Activated T-cell treated with anti-CD3 and anti-CD28 coated beads, Interleukin-2, amount 50 U/mL, for 72 hours (primary cell): ENCODE measurements at places on chromosomes 3 and 15. TPM values are rescaled to one million over a fixed set of nuclear protein-coding genes. Genes with fewer than 3 reads are reported as not detected.
A peak's percentile ranks its signal among the peaks of the same experiment; 100 is the strongest.

GHSR gene
- not detected for total RNA-seq

IL17RB gene
- total RNA-seq: 2.1 TPM

GREM1 gene
- not detected for total RNA-seq

DNA sequence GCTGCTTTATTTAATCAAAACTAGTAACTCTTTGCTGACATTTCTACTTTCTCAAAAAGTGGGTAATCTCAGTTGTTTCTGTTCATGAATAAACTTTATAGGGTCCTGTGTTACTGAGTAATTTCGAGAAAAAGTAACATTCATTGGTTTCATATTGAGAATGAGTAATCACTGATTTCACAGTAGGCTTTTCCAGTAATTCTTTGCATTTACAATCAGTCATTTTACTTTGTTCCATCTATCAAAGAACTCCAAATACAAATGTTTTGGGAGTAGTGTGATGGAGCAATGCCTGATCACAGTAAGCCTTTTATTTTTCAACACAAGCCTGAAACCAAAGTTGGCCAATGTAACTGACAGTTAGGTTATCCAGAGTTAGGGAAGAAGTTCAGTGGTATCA, 353.6 kb downstream of the ULK4 start:
- DNase-seq: no peak
- peaks cover 14% of the 10 kb centered on the region for H3K4me1 ChIP-seq
- H3K27ac ChIP-seq: peak overlapping the region; percentile 85
- H3K27me3 ChIP-seq: peaks cover 5% of the 10 kb centered on the region

CHRM5 gene
- not detected for total RNA-seq

GRCh38 chr3:133295944-133296917, 103.6 kb upstream of the BFSP2 start:
- H3K4me3 ChIP-seq: no peak overlapping the region
- H3K4me1 ChIP-seq: peaks cover 9% of the 10 kb centered on the region
- H3K36me3 ChIP-seq: no peaks in the 10 kb centered on the region
- H3K27ac ChIP-seq: no peak overlapping the region
- DNase-seq: no peak
- H3K27me3 ChIP-seq: peaks cover 39% of the 10 kb centered on the region

- H3K27me3 ChIP-seq: no peaks in the 10 kb centered on the region
- H3K27ac ChIP-seq: no peak overlapping the region
- H3K4me1 ChIP-seq: peaks cover 24% of the 10 kb centered on the region
- no peaks in the 10 kb centered on the region for H3K36me3 ChIP-seq
- DNase-seq: no peak
These were observed 39.0 kb downstream of the GABPB1 start for GRCh38 chr15:50315814-50316630.

GRCh38 chr3:195859061-195859845, 47.5 kb upstream of the MUC4 start:
- no peak overlapping the region for H3K27ac ChIP-seq
- DNase-seq: peak; percentile 85
- H3K4me1 ChIP-seq: peaks cover 26% of the 10 kb centered on the region
- no peaks in the 10 kb centered on the region for H3K36me3 ChIP-seq

DNA sequence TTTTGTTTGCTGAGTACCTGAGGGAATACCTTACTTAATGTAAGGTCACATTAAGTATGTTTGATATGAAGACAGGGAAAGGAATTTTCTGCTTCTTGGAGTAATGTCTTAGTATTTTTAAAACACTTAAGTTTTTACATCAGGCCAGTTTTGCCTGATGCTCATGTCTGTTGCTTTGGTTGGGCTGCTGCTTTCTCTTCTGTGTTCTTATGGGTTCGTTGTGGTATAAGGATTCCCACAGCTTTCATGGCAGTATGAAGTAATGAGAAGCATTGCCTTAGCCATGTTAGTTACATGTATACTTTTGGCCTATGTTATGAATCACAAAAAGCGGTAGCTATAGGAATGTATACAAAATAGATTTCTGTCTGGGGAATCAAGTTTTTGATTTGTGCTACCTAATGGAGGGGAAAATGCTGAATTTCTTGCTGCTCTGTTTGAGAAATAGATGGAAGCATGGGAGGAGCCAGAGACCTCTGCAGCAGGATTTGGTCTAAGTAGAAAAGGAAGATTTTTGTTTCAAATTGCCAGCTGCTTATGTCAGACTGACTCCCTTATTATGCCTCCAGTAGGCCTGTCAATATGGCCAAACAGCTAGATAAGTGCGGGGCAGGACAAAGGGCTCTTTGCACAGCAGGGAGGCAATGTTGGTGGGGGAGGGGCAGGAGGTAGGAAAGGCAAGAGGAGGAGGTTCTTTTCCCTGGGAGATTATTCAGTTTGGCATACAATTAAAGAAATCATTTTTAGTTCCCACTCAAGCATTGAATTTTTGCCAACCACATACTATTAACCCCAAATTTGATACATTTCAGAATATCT, 5.2 kb downstream of the SETD5 start:
- peak overlapping the region; percentile 88 for H3K27ac ChIP-seq
- peaks cover 15% of the 10 kb centered on the region for H3K36me3 ChIP-seq
- DNase-seq: no peak
- H3K4me1 ChIP-seq: peaks cover 70% of the 10 kb centered on the region
- no peaks in the 10 kb centered on the region for H3K27me3 ChIP-seq

- H3K4me1 ChIP-seq: peaks cover 24% of the 10 kb centered on the region
- H3K36me3 ChIP-seq: no peaks in the 10 kb centered on the region
- peaks cover 11% of the 10 kb centered on the region for H3K27me3 ChIP-seq
- no peak for DNase-seq
These were observed 182.8 kb downstream of the CD47 start for GRCh38 chr3:107907996-107908395.
